ENCODE measurements at places on chromosomes 3 and 15.

DNA sequence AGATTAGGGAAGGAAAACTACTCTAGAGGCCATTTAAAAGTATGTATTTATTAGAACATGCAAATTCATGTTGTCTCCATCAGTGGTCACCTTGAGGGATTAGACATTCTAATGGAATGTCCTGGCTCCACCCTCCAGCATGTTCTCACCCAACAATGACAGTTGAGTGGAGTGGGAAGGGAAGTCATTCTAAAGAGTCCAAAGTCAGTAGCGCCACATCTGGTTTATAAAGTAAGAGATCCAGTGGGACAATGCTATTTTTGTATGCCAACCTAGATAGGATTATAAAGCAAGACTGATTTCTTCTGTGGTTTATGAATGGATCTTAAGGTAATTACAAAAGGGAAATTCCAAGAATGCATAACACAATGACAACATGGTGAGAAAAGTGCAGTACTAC lies 33.3 kb downstream of the SLC24A1 start:
- DNase-seq: no peak

DNA sequence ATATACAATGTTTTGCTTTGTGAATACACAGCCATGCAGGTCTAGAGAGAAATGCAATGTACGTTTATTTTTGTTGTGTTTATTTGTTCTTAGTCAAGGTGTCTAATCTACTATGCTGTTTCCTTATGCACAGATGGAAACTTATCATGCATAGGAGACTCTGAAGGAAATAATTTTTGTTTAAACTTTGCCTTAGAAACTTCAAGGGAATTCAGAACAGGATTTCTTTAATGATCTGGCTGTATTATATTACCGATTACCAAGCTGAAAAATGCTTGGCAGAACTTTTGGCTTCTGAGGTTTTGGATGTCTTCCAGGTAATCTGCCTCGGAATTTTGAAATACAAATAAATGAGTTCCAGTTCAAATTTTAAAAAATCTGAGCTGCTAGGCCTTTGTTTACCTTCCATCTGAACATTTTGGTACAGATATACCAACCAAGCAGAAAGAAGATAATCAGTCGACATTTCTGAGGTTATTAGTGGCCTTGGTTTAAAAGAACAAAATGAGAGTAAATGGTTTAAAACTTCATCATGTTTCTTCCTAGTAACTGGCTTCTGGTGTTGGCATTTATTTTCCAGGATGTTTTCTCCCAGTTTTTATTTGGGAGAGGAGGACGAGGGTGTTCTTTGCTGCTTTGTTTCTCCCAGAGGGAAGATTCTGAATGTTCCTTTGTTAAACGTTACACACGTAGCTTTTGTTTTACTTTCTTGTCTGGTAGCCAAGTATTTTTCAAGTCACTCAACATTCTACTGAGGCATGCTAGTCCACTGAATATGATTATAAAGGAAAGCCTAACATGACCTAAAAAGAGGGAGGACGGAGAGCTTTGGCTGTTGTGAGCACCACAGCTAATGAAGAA lies 421.8 kb upstream of the TBL1XR1 start:
- no peak for DNase-seq

DNA sequence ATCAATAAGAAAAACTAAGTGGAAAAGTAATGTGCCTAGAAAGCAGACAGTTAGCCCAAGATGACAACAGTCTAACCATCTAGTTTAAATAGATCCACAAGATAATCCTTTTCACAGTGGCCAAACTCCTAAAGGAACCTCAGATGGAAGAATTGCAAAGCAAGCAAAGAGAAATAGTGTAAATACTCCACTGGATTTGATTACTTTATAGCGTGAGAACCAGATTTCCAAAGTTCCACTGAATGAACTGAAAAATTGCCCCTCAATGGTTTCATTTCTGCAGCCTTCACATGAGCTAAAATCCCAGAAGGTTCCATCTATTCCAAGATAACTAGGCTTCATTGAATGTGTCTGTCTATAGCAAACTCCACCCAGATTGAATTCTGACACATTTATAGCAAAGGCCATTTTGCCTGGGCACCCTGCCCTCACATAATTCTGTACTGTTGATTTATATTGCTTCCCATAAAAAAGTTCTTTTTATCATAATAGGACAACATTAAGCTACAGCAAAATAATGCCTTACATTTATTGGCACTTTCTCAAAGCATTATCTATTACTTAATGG lies 129.7 kb upstream of the THBS1 start:
- DNase-seq: no peak

- DNase-seq: no peak
Observed at GRCh38 chr15:75198560-75199356, 2.9 kb upstream of the C15orf39 start.

DNA sequence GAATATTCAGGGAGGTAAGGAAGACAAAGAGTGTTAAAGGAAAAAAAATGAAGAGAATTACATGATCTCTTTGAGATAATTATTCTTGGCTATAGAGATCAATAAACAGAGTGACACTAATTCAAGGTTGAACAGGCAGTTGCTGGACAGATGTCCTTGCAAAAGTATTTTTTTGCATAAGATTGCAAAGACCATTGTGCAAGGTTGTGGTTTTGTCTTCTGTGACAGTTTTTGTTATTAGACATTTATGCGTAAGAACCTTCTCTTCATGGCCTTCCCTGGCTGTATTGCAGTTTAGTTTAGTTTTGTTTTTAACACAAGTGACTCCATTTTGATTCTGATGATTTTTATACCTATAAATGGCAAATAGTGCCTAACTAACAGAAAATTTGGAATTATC lies 682.8 kb upstream of the ARPP21 start:
- no peak for DNase-seq

GRCh38 chr3:119228373-119229145 lies 12.1 kb downstream of the B4GALT4 start:
- no peak for DNase-seq

GRCh38 chr3:72782521-72782920 lies 65.7 kb downstream of the SHQ1 start:
- no peak for DNase-seq

- no peak for DNase-seq
Observed at GRCh38 chr15:95259513-95259912, 1028.2 kb downstream of the MCTP2 start.

- no peak for DNase-seq
Observed at GRCh38 chr3:158140396-158140795, 30.5 kb downstream of the RSRC1 start.

- no peak for DNase-seq
Observed at GRCh38 chr3:18902081-18902793, 246.1 kb upstream of the KCNH8 start.

DNA sequence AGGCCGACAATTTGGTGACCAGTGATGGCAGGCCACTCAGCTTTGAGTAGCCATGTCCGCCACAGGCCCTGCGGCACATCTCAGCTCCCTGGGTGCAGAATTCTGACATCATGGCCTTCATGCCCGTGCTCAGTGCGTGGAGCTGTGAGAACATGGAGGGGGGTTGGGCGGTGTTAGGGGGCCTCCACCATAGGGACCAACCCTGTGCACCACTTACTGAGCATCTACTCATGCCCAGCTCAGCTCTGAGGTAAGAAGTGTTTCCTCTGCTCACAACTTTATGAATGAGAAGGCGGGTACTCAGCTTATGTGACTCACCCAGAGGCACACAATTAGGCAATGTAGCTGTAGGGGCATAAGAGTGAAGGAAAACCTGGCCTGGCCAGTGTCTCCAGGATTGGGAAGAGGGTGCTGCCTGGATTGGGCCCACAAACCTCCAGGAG lies 10.5 kb downstream of the ACOX2 start:
- no peak for DNase-seq

DNA sequence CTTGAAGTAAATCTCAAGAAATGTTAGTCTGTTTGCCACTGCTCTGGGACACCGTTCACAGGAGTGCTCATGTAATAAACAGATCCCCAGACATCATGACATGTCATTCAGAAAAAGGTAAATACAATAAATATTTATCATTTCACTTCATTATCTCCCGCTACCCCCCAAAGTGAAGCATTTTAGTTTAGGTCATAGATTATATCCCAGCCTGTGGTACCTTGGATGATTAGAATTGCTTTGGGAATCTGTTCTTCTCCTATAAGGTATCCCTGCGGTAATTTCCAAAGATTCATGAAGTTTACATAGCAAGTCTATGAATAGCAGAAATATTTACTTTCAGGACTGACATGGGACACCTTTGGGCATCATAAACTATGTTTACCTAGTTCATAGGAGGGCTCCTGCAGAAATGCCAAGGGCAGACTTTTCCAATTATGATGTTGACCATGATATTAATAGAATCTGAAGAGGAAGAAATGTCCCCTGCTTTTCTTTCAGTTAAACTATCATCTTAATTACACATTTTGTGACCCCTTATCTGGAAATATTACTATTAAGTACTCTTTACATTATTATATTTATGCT lies 268.0 kb downstream of the NAALADL2 start:
- DNase-seq: peak; percentile 17

GRCh38 chr3:114756506-114757279 lies 390.4 kb downstream of the ZBTB20 start:
- DNase-seq: no peak

DNA sequence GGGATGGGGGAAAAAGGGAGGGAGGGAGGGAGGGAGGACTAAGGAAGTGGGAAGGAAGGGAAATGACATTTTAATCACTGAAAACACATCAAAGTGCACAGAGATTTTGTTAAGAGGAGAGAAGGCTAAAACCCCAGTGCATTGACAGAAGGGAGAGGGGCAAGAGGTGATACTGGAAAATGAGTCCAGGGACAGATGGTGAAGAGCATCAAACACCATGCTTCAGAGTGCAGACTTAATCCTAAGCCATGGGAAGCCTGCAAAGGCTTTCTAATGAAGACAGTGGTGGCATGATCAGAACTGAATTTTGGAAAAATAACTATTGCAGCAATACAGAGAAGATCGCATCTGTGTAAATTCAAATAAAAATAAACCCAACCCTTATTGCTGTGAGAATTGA lies 41.8 kb downstream of the HGD start:
- DNase-seq: no peak

- no peak for DNase-seq
Observed at GRCh38 chr3:167780214-167780883, 44.8 kb downstream of the SERPINI1 start.

DNA sequence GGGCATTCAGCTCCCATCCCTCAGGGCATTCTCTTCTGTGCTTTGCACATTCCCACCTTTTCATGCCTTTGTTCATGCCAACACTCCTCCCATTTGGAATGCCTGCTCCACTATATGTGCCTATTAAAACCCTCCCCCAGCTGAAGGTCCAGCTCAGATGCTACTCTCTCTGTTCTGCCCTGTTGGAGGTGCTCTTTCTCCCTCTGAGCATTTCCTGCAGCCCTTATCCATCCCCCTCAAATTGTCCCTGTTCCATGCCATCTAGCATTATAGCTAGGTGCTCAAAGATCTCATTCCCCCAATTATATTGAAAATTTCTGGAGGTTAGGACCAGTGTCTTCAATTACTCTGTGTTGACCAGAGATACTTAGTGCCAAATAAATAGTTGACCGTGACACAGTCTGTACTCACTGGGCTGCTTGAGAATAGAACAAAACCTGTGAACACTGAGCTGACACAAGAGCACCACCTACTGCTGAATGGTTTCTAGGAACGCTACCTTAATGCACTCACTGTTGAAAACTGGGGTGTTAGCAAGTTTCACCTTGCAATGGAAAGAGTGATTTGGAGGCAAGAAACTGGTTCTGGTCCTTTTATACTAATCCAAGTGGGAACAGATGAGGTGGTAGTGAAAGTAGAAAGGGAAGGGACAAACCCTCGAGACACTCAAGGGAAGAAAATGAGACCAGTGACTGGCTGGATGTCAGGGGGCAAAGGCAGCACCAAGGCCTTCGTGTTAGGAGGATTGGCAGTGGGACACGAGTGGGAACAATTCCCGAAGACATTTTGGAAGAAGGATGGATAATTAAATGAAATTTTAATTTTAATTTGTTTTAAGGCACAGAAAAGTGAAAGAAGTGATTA lies 289.8 kb upstream of the ROPN1 start:
- DNase-seq: no peak

- no peak for DNase-seq
Observed at GRCh38 chr3:179503640-179504039, 52.4 kb upstream of the GNB4 start.

- no peak for DNase-seq
Observed at GRCh38 chr3:194035406-194036138, 100.4 kb upstream of the HES1 start.

GRCh38 chr3:177776661-177777101 lies 579.4 kb upstream of the TBL1XR1 start:
- DNase-seq: no peak

DNA sequence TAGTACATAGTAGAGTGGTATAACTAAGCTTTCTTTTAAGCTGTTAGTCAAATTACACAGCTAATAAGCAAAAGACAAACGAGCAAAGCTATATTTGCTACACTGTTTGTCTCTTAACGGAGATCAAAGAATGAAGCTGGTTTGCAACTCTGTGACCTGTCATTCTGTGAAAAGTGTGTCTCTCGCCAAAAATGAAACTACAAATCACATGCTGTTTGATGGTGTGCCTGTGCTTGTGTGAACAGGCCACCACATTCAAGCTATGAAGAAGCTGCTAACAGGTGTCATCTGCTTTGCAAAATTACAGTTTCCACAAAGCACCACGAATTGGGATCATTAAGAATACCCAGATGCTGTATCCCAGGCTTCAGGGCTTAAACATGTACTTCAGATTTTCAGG lies 667.8 kb upstream of the NAALADL2 start:
- no peak for DNase-seq

- no peak for DNase-seq
Observed at GRCh38 chr3:105786241-105786640, 82.6 kb downstream of the CBLB start.
